ENCODE measurements at places on chromosomes 12 and 14. TPM values are rescaled to one million over a fixed set of nuclear protein-coding genes. Genes with fewer than 3 reads are reported as not detected.

The C12orf54 gene
- not detected for total RNA-seq

The ADAMTS20 gene
- not detected for total RNA-seq

The NINJ2 gene
- 5.2 TPM for total RNA-seq

The SLC25A47 gene
- total RNA-seq = not detected

The LRTM2 gene
- not detected for total RNA-seq

The GLIPR1L1 gene
- not detected for total RNA-seq

The PDE3A gene
- 157 TPM for total RNA-seq

The RERG gene
- 7.0 TPM for total RNA-seq

The PPP4R4 gene
- 0.29 TPM for total RNA-seq

DNA sequence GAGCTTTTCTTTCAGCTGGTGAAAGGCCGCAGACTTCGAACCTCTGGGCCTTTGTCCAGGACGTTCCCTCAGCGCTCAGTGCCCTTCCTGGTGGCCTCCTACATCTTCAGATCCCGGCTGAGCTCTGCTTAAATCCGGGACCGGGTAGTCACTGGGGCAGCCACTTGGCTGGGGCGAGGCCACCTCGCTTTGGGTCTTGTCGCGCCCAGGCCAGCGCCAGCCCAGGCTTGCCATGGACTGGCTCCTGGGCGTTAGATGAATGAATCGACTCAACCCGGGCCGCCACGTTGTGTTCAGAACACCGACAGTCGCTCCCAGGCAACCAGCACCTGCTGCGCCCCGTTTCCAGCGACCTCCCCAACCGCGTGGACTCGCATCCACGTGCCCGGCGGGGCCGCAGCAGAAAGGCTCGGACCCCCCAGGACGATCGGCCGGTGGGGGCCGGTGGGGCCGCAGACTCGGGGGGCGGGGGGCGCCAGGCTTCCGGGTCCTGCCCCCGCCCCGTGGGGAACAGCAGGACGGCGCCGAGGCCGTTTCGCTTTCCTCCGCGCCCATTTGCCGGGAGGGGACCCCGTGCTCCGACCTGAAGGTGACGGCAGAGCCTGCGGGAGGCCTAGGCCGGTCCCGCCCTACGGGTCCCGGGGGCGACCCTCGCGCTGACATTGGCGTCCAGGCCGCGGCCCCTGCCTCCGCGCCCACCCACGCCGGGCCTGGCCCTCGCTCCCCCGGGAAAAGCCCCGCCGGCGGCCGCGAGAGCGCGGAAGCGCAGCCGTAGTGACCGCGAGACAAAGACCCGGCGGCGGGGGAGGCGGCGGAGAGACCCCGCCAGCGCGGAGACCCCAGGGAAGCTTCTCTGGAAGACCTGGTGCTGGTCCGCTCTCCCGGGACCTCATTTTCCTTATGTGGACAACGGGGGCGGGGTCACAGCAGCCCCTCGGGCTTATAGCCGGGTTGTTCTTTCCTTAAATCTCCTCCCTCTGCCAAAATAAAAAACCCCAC, 37.3 kb upstream of the RCOR1 start:
- DNase-seq = peak; percentile 60

DNA sequence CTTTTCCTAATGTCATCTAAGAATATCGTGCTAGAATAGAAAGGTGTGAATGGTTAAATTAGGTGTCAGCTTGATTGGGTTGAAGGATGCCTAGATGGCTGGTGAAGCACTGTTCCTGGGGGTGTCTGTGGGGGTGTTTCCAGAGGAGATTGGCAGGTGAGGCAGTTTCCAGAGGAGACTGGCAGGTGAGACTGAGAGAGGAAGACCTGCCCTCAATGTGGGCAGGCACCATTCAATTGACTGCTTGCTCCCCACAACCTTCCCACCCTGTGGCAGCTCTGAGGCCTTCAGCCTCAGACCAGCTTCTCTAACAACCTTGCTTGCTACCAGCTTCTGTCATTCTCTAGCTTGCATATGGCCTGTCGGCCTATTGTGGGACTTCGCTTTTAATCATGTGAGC, 9.2 kb downstream of the RNASE9 start:
- no peak for DNase-seq

- no peak for DNase-seq
Observed at GRCh38 chr12:125201090-125201489, 135.9 kb downstream of the AACS start.

GRCh38 chr14:94395282-94395887, 7.0 kb upstream of the SERPINA1 start:
- DNase-seq = no peak

GRCh38 chr14:57199921-57200320, 68.8 kb downstream of the EXOC5 start:
- DNase-seq = no peak

GRCh38 chr12:111386885-111387284, 18.0 kb upstream of the PHETA1 start:
- no peak for DNase-seq

DNA sequence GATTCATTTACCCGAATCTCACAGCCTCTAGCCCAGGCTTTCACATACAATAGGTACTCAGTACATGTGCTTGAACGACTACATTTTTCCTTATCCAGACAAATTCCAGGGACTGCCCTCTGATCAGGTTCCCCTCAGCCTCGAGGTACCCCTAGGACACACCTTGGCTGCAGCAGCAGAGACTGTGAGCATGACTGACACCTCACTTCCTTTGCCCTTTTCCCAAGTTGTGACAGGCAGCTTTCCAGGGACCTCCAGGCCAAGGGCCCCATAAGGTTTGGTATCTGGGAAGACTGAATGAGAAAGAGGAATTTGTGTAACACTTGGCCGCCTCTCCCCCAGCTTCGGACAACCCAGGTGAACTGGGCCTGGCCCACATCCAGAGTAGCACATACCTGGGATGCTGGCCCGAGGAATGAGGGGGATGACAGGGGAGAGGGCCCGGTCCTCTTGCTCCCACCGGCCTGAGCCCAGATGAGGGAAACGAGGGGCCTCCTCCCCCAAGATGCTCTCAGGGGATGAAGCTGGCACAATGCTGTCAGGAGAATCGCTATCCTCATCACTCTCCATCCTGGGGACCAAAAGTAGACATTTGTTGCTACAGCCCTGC, 10.2 kb upstream of the PRKAG1 start:
- no peak for DNase-seq

DNA sequence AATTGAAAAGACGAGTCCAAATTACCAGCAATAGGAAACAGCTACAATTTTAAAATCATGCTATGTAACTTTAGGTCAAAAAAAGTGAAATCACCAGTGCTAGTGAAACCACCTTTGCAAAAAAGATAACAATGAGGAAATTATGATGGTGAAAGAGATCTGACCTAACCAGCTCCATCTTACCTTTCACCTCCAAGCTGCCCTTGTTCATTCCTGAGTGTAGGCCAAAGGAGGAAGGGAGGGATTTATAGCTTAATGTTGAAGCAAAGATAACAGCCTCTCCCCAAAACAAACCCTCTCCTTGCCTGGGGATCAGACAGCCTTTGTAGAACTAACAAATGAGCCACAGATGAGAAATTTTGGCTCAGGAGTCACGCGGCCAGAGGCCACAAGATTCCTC, 83.2 kb upstream of the EIF5 start:
- DNase-seq = no peak

GRCh38 chr12:68641138-68641537, 30.4 kb downstream of the RAP1B start:
- no peak for DNase-seq

DNA sequence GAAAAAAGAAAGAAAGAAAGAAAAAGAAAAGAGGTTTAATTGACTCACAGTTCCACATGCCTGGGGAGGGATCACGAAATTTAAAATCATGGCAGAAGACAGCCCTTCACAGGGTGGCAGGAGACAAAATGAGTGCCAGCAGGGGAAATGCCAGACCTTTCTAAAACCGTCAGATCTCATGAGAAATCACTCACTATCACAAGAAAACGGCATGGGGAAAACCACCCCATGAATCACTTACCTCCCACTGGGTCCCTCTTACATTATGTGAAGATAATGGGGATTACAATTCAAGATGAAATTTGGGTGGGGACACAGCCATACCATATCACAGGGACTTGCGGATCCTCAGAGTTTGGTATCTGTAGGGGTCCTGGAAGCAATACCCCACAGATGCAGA, 16.3 kb upstream of the EGLN3 start:
- DNase-seq = no peak

GRCh38 chr12:124956571-124956970, 32.4 kb downstream of the DHX37 start:
- no peak for DNase-seq

- DNase-seq = no peak
Observed at GRCh38 chr12:104473374-104473983, 16.7 kb downstream of the CHST11 start.

DNA sequence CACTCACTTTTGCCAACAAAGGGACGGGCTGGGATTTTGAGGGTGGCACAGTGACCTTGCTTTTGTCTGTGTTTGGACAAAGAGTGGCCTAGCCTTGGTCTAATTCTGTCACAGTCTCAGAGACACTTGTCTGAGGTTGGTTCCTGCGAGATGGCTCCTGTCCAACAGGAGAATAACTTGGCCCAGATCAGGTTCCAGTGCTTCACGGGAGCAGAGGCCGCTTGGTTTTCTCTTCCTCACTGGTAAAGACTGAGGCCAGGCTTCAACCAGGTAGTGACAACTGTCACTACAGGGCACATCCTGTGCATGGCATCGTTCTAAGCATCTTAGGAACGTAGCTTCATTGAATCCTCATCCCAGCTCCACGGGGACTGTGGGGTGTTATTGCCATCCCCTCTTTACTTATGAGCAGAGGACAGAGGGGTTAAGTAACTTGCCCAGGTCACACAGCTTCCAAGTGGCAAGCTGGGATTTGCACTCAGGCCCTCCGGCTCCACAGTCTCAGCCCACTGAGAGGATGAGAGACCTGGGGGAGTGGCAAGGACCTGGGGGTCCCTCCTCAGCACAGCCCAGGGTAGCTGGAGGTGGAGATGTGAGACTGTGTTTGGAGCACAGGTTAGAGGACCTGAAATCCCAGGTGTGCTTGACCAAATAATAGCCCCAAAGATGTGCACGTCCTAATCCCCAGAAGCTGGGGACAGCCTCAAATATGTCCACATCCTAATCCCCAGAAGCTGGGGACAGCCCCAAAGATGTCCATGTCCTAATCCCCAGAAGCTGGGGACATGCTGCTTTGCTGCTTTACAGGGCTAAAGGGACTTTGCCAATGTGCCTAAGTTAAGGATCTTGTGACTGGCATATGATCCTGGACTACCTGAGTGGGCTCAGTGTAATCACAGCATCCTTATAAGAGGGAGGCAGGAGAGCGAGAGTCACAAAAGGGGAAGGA, 179.2 kb upstream of the RTL1 start:
- DNase-seq = no peak

DNA sequence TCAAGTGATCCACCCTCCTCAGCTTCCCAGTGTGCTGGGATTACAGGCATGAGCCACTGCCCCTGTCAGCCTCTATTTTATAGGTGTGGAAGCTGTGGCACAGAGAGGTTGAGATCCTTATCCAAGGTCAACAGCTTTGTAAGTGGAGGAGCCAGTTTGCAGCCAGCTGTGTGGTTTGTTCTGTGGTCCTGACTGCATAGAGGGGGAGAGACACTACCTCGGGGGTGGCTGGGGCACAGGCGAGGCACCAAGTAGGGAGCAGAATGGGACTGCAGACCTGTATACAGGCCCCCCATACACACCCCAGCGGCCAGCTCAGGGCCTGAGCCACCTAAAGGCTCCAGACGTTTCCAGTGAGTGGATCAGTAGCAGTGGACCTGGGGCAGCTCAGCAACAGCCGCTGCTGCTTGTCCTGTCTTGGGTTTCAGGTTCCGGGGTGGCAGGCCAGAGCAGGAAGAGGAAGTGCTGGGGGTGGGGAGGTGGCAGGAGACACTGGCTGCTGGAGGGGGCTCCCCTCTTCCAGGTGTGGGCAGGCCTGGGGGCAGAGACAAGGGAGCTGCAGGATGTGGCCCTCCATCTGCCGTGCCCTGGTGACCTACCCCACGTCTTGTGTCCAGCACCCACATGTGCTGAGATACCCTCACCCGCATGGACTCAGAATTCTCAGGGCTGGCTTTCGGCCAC, 11.0 kb downstream of the ORAI1 start:
- no peak for DNase-seq

DNA sequence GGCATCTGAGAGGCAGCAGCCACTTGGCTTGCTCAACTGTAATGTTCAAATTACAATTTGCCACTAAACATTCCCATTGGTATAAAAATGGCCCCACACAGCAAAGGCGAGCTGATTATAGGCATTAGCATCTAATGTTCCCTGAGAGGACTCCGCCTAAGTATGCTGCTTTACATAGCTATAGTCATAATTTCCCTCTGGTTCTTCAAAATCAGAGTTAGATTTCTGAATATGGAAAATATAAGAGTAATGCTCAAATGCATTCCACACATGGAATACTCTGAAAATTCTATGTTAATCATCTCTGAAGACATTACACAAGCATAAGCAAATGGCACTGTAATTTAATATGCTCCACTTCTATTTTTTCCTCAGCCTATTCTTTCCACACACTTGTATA, 83.7 kb upstream of the BTG1 start:
- no peak for DNase-seq

- no peak for DNase-seq
Observed at GRCh38 chr14:72704502-72704901, 189.4 kb downstream of the DPF3 start.

- no peak for DNase-seq
Observed at GRCh38 chr12:15966426-15966825, 55.3 kb downstream of the DERA start.

GRCh38 chr14:55869397-55870049, 248.7 kb upstream of the PELI2 start:
- no peak for DNase-seq

DNA sequence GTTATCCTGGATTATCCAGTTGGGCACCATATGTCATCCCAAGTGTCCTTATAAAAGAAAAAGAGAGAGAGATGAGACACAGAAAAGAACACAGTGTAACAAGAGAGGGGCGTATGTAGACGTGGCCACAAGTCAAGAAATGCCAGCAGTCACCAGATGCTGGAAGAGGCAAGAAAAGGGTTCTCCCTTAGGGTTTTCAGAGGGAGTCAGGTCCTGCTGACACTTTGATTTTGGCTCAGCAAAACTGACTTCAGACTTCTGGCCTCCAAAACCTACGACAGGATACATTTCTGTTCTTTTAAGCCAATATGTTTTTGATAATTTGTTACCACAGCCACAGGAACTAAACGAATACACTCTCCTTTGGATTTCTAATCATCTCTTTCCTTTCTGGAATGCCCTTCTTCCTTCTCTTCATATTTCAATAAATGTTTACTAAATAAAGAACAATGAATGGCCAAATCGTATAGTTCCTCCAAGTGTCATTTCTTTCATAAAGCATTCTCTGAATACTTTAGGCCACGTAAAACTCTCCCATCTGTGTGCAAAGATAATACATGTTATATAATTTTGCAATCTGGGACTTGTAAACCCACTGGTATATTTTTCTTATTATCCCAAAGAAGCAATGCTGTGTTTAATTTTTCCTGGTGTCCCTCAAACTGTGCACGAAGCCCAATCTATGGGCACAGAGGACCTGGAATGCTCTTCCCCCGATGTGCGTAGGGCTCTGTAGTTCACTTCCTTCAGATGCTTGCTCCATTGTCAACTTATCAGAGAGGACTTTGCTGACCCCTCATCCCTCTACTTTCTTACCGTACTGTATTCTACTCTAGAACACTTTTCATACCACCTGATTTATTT, 303.6 kb downstream of the CEP128 start:
- DNase-seq = no peak
